ENCODE measurements at places on chromosomes 5 and 9.

- no peak for DNase-seq
Observed at GRCh38 chr9:114834386-114834785, 28.5 kb upstream of the TNFSF15 start.

- peak; percentile 89 for DNase-seq
Observed at GRCh38 chr9:92097997-92098482, 17.2 kb downstream of the SPTLC1 start.

DNA sequence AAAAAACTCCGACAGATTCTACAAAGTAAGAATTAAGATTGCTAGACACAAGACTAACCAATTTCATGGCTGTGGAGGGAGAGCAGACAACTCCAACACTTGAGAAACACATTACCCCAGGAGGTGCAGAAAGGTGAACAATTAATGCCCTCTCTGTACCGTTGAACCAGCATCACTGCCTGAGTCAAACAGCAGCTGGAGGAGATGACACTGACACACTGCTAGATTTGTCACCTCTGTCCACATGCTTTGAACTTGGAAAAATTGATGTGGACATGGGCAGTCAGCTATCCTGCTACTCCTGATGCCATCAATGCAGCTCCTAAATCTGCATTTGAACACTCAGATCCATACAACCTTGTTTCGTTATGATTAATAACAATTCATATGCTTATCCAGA, 51.7 kb downstream of the GPBP1 start:
- DNase-seq = no peak

DNA sequence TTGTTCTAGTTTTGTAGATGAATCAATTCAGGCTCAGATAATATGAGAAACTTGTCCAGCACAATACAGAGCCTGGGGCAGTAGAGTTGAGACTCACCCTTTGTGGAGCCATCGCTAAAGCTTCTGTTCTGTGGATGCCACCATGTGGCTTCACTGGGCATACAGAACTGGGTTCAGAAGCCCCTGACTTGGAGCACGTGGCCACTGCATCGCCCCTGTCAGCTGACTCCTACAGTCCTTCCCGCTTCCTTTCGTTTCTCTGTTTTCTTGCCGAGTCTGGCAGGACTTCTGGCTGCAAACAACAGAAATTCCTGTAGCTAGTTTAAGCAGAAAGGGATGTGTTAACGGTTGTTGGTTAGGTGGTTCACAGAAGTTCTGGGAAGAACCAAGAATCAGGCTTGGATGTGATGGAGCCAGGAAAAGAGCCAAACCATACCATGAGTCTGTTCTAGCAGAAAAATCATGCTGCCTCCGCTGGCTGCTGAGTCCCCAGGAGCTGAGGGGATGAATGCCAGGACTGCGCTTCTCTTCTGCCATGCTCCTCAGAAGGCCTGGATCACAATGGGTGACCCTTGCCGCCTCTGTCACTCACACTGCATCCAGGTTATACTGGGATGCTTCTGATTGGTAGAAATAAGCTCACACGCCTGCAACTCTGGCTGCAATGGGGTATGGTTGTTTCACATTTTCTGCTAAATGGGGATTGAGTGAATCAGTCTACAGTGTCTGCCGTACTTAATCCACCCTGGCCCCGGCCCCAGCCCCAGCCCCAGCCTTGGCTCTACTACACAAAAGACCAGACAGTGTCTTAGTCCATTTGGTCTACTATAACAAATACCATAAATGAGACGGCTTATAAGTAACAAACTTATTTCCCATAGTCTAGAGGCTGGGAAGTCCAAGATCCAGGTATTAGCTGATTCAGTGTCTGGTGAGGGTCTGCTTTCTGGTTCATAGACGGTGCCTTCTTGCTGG, 262.5 kb downstream of the GOLPH3 start:
- DNase-seq = no peak

GRCh38 chr5:38347896-38348295, 89.5 kb downstream of the EGFLAM start:
- DNase-seq = no peak

GRCh38 chr9:25861421-25861820, 183.2 kb upstream of the TUSC1 start:
- no peak for DNase-seq

GRCh38 chr5:179680014-179680779, 637 bp downstream of the CBY3 start:
- no peak for DNase-seq

- DNase-seq = no peak
Observed at GRCh38 chr9:5015934-5016333, 30.9 kb downstream of the JAK2 start.

- DNase-seq = no peak
Observed at GRCh38 chr9:35085078-35085477, 5.3 kb upstream of the FANCG start.

DNA sequence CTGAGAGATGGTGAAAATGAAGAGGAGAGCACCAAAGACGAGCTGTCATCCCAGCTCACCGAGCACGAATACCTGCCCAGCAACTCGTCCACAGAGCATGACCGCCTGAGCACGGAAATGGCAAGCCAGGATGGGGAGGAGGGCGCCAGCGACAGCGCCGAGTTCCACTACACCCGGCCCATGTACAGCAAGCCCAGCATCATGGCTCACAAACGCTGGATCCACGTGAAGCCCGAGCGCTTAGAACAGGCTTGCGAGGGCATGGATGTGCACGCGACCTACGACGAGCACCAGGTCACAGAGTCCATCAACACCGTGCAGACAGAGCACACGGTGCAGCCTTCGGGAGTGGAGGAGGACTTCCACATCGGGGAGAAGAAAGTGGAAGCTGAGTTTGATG, 27.4 kb upstream of the ZBTB34 start:
- no peak for DNase-seq

- no peak for DNase-seq
Observed at GRCh38 chr5:92268343-92268742, 885.2 kb upstream of the ARRDC3 start.

GRCh38 chr9:113895526-113895925, 19.4 kb downstream of the ZNF618 start:
- no peak for DNase-seq
